GM13976 (cell line): ENCODE measurements at places on chromosomes 12 and 14.
A peak's percentile ranks its signal among the peaks of the same experiment; 100 is the strongest.

GRCh38 chr12:82688035-82688501 lies 1.4 kb downstream of the TMTC2 start:
- DNase-seq, result peak; percentile 27

- no peak for DNase-seq
These were observed 251.2 kb downstream of the C12orf42 start for GRCh38 chr12:103244596-103244995.

DNA sequence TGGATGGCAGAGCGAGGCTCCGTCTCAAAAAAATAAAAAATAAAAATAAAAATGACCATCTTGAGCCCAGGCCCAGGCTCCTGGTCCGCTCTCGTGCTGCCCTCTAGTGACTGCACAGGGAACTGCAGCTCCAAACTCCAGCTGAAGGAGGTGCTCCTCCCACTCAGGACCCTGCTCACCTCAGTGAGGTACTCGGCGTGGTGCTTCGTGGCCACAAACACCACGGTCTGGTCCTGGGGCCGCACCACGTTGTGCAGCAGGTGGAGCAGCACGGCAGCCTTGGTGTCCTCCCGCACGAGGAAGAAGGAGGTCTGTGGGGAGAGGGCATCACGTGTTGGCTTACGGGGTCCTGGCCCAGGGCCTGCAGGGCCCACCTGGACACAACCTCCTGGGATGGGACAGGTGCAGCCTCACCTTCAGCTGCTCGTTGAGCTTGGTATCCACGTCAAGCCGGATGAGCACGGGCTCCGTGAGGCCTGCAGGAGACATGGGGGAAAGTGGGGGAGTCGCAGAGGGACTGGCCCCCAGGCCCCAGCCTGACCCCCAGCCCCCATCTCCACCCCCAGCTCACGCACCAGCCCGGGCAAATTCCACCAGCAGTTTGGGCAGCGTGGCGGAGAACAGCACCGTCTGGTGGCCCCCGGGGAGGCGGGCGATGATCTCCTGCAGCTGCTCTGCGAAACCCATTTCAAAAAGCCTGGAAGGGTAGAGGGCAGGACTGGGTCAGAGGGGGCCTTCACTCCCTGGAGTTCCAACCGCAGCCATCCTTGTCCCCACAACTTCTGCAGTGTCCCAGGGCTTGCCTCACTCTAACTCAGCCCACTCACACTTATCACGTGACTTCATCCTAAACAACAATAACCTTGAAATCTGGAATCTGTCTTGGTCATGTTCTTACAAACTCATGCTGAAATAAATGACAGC lies 10.6 kb downstream of the DDX54 start:
- peak; percentile 91 for DNase-seq

DNA sequence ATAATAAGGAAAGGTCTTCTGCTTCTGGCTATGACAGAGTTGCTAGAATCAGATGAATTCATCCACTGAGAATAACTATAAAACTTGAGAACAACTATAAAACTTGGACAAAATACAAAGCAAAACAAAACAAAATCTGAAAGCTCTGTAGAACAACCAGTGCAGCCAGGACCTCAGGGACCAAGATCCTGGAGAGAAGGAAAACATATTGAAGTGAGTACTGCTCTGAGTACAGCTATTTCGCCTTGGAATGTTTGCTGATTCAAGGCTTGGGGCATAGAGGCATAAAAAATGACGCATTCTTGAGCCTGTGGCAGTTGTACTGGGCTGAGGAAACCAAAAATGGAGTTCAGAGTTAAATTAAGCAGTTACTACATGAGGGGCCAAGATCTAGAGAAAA lies 21.7 kb downstream of the FOXA1 start:
- no peak for DNase-seq

DNA sequence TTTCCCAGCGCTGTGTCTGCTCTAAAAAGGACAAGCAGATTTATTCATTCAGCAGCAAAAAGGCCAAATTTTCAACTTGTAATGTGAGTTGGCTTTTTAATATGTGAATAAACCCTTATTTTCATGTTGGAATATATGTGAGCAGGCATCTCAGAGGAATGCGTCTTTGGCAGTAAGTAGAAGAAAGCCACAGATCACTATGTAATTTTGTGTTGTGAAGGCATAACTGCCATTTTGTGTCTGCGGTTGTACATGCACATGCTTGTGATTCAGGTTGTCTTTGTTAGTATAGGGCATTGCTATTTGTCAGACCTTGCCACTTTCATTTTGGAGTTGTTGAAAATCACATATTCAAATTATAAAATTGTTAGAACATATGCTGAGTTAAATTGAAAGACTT lies 398.8 kb upstream of the RGS6 start:
- no peak for DNase-seq

GRCh38 chr14:99737956-99738667 lies 54.0 kb downstream of the CYP46A1 start:
- no peak for DNase-seq

GRCh38 chr12:23659131-23659530 lies 290.3 kb downstream of the SOX5 start:
- DNase-seq, result no peak

DNA sequence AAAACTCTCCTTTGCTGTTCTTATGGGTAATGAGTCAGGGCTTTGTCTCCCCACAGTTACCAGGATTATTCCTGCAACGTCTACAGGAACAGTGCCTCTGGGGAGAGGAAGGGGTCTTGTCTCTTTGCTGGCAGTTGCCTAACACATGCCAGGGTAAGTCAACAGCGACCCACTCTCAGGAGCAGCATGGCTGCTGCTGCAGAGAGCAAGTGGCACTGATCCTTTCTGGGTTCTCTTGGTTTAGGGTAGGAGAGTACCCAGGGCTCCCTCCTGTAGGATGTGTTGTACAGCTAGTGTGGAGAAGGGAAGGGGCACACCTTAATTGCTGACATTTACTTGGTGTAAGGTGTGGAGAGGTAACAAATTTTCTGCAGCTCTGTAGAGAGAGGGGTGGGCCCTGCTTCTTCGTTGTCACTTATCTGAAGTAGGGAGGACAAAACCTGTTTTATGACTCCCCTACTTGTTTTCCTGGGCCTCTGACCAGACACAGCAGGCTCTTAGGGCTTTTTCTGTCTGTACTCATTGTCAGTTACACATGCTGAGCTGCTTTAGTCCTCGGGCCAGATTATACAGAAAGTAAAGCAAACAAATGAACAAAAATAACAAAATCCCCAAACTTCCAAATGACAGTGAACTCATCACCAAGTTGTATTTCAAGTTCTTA lies 168.2 kb downstream of the ACSS3 start:
- no peak for DNase-seq

DNA sequence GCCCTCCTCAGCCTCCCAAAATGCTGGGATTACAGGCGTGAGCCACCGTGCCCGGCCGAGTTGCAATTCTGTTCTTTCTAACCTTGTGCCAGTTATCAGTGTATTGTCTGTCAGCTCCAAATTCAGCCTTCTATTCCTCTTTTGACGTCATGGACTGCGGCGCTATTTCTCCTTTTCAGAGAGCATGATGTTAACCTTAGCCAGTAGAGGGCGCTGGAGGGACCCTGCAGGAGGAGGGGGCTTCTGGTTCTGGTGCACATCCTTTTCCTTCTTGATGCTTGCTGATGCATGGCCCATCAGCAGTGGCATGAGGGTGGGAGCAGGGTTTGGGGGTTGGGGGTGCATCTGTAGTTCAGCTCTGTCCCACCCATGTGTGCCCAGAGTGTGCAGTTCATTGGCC lies 179.3 kb upstream of the RMST start:
- no peak for DNase-seq
